Adrenal gland (tissue), 19 donors: ENCODE measurements at places on chromosomes 11 and 22. TPM values are rescaled to one million over a fixed set of nuclear protein-coding genes. Genes with fewer than 3 reads are reported as not detected.
A peak's percentile ranks its signal among the peaks of the same experiment; 100 is the strongest.

LARGE1 gene
- 12.6 TPM for polyA plus RNA-seq

PATE3 gene
- not detected for polyA plus RNA-seq

POLD3 gene
- 14.1 TPM for polyA plus RNA-seq

SPCS2 gene
- polyA plus RNA-seq: 259 TPM

EIF3D gene
- 174 TPM for polyA plus RNA-seq

TBC1D10A gene
- polyA plus RNA-seq: 23.2 TPM

CRYAB gene
- polyA plus RNA-seq: 108 TPM

ADAMTS15 gene
- polyA plus RNA-seq: 3.4 TPM

OR5A2 gene
- polyA plus RNA-seq: not detected

IL10RA gene
- 10.2 TPM for polyA plus RNA-seq

OR4A16 gene
- not detected for polyA plus RNA-seq

BTBD18 gene
- not detected for polyA plus RNA-seq

TECTA gene
- 1.4 TPM for polyA plus RNA-seq

GRCh38 chr22:27137871-27138337, 480.5 kb downstream of the MIAT start:
- DNase-seq: no peak

- no peak for DNase-seq
Observed at GRCh38 chr22:42443240-42444076, 11.3 kb upstream of the NFAM1 start.

GRCh38 chr22:19882446-19883381, 28.0 kb upstream of the GNB1L start:
- DNase-seq: peak; percentile 4

DNA sequence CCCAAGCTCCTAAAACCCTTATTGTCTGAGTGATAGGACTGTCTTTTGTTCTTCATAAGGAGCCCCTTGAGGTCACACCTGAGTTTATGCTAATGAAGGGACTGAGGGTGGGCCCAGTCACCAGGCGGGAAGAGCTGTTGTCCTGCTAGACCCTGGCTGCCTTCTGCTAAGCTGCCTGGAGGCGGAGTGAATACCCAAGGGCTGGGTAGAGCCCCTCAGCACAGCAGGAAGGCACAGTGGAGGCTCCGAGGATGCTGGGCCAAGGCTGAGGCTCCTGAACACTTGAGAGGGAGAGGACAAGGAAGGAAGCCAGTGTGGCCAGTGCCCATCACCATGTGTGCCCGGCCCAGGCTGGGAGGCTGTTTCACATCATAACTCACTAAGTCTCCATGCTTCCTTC, 4.8 kb upstream of the PHF21B start:
- DNase-seq: no peak

GRCh38 chr11:88535916-88536547, 198.5 kb upstream of the CTSC start:
- no peak for DNase-seq

DNA sequence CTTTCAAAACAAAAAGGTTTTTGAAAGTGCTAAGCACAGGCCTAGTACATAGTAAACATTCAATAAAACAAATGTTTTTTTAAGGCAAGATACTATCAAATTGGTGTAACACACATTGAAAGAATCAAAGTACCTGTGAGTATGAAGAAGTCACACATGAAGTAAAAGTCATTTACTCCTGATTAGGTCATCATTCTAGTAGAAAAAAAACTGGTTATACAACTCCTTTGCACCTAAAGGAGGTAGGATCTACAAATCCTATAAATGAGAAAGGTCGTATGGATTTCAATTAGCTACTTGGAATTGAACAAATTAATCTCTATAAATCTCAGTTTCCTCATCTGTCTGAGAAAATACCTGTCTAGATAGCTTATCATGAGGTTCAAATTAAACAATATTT, 80.8 kb downstream of the SIK3 start:
- DNase-seq: no peak

- DNase-seq: no peak
Observed at GRCh38 chr11:15861256-15861655, 495.1 kb downstream of the SOX6 start.

DNA sequence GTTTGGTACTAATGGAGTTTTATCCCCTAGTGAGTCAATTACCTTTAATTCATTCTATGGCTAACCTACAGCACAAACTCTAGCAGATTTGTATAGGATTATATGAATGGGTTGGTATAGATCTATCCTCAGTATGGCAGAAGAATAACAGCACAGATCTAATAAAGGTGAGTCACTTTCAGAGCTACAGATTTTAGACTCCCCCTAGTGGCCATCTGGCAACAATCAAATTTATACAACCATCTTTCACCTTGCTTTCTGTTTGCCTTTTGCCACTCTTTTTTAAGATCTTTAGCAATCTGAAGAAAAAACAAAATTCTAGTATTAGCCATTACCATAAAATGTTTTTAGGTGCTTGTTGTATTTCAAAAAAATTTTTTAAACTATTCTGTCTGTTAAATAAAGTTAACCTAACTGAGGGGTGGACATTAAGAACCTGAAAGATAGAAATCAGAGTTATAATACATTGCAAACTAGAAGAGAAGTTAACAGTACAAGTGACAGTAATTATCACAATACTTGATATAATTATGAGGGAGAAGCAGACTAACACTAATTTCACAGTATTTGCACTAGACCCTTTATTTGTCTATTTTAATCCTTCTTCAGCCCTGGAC, 25.8 kb downstream of the DDIAS start:
- DNase-seq: no peak

- DNase-seq: no peak
Observed at GRCh38 chr11:9740202-9740883, 76.5 kb downstream of the SWAP70 start.

GRCh38 chr11:118437208-118438125, 1.2 kb downstream of the KMT2A start:
- peak; percentile 57 for DNase-seq

DNA sequence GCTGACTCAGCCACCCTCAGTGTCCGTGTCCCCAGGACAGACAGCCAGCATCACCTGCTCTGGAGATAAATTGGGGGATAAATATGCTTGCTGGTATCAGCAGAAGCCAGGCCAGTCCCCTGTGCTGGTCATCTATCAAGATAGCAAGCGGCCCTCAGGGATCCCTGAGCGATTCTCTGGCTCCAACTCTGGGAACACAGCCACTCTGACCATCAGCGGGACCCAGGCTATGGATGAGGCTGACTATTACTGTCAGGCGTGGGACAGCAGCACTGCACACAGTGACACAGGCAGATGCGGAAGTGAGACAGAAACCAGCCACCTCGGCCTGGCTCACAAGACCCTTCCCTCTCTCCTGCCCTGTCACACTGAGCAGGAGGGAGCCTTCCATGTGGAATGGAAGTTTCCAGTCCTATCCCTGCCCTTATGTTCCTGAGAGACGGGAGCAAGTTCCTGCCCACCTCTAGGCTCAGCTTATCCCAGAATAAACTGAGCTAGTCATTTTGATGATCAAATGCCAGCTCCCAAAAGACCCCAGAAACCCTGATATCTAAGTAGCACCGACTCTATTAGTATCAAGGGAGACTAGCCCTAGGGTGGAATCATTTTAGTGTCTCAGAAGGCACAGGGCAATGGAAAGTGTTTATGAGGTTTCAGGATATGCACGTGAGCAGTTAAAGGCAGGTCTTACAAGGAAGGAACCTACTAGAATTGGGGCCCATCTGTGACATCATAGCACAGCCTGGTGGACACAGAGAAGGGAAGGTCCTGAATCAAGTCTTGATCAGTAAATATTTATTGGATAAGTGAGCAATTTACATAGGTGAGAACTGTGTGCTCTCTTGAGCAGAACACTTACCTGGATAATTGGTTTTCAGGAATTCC, 6.3 kb upstream of the IGLL5 start:
- DNase-seq: no peak

GRCh38 chr11:35337914-35338305, 81.4 kb downstream of the SLC1A2 start:
- no peak for DNase-seq

DNA sequence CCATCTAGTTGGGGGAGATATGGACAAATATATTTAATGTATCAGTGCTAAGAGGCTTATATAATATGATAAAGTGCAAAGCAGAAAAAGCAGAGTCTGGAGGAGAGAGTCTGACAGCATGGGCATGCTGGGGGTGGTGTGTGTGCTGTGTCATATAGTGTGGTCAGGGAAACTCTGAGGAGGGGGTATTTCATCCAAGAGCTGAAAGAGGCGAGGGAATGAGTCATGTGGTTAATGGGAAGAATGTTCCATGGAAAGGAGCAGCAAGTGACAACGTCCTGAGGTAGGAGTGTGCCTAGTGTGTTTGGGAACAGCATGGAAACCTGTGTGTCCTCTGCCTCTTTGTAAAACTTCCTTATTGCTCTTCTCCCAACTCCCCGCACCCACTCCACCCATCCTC, 38.0 kb downstream of the EIF3F start:
- no peak for DNase-seq

DNA sequence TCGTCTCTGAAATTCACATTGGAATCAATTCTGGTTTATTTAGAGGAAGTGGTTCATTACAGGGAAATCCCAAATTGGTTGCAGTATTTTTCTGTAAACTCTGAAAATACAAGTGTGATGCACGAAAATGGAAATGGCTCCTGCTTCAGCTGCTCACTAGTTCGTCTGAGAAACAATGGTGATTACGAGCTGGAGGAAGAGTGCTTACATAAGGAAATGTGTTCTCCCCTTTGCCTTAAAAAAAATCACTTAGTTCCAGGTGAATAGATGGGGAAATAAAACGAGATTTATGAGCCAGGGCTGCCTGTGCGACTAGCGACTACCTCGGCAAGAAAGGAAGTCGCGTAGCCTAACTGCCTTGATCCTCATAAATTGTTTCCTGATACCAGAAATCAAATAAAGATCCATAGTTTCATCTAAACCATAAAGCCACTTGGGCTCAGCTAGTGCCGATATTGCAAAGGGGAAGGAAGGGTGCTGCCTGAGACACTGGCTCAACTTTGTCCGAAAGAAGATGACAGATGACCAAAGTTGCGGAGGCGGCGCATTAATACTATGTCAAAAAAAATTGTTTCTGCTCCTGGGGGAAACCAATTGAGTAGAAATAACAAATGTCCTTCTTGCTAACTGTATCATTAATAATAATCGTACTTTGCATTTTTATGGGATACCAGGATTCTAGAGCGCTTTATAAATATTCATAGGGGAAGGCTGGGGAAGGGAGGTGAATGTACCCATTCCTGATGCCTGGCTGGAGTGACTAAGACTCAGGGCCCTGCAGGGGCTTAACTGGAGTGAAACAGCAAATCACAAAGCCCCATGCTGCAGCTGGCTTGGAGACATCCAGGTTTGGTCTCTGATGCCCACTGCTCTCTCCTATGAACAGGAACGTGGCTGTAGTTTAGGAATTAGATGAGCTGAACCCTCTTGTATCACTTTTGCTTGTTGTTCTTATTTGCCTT, 185.7 kb downstream of the BLID start:
- peak; percentile 19 for DNase-seq

DNA sequence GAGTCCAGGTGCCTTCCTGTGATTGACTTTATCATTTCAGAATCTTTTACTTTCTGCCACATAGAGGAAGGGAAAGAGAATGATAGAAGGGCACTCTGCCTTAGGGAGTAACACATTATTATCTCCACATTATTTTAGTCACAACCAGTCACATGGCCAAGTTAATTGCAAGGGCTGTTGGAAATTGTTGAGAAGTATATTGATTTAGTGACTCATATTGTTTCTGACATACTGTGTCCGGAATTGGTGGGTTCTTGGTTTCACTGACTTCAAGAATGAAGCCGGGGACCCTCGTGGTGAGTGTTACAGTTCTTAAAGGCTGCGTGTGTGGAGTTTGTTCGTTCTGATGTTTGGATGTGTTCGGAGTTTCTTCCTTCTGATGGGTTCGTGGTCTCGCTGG, 8.7 kb downstream of the OR51B4 start:
- no peak for DNase-seq

DNA sequence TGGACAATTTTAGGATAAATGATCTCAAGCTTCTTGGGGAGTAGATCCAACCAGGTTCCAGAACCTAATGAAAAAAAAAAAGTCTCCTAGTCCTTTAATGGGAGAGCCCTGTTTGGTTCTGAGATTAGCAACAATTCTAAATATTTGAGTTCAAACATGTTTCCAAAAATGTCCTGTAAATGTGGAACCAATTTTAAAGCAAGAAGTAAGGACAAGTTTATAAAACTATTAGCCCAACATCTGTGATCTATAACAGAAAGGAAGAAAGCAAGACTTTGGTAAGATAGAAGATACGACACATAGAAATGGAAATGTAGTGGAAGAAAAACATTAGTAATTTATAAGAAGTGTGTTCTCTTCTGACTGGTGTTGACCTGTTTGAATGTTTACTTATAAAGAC, 79.7 kb upstream of the SLC5A12 start:
- DNase-seq: no peak

DNA sequence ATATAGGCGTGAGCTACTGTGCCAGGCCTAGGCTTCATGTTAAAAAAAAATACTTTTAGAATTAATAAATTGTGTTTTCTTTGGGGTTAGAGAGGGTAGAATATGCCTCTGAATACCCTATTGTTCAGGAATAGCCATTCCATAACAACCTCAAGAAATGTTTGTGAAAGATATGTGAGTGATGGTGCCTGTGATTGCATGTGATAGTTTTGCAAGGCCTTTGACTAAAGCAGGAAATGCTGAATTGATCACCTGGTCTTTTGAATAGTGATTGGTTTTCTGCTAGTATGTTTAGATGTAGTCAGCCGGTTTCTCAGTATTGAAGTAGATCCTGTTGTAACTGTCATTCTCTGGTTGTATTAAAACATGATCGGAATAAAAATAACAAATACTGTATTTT, 73.4 kb downstream of the UVRAG start:
- no peak for DNase-seq

- DNase-seq: no peak
Observed at GRCh38 chr11:126090452-126090851, 27.8 kb upstream of the CDON start.

- DNase-seq: no peak
Observed at GRCh38 chr11:59841514-59841913, 3.8 kb downstream of the CBLIF start.

- DNase-seq: no peak
Observed at GRCh38 chr22:29302402-29302680, 4.1 kb upstream of the GAS2L1 start.

- peak; percentile 36 for DNase-seq
Observed at GRCh38 chr11:112852143-112852866, 108.9 kb upstream of the NCAM1 start.
